ENCODE measurements at places on chromosomes 3 and 15. TPM values are rescaled to one million over a fixed set of nuclear protein-coding genes. Genes with fewer than 3 reads are reported as not detected.

GRCh38 chr3:115862099-115862498 lies 238.8 kb downstream of the GAP43 start:
- no peak overlapping the region for H3K27ac ChIP-seq
- H3K4me3 ChIP-seq: no peak overlapping the region
- no peaks in the 10 kb centered on the region for H3K27me3 ChIP-seq

GRCh38 chr3:108381529-108382140 lies 85.3 kb downstream of the HHLA2 start:
- no peak overlapping the region for H3K27ac ChIP-seq
- H3K36me3 ChIP-seq: no peaks in the 10 kb centered on the region
- H3K4me3 ChIP-seq: no peak overlapping the region
- H3K27me3 ChIP-seq: no peaks in the 10 kb centered on the region
- no peaks in the 10 kb centered on the region for H3K4me1 ChIP-seq
- no peak for DNase-seq

Gene STRC
- total RNA-seq: 1.1 TPM

DNA sequence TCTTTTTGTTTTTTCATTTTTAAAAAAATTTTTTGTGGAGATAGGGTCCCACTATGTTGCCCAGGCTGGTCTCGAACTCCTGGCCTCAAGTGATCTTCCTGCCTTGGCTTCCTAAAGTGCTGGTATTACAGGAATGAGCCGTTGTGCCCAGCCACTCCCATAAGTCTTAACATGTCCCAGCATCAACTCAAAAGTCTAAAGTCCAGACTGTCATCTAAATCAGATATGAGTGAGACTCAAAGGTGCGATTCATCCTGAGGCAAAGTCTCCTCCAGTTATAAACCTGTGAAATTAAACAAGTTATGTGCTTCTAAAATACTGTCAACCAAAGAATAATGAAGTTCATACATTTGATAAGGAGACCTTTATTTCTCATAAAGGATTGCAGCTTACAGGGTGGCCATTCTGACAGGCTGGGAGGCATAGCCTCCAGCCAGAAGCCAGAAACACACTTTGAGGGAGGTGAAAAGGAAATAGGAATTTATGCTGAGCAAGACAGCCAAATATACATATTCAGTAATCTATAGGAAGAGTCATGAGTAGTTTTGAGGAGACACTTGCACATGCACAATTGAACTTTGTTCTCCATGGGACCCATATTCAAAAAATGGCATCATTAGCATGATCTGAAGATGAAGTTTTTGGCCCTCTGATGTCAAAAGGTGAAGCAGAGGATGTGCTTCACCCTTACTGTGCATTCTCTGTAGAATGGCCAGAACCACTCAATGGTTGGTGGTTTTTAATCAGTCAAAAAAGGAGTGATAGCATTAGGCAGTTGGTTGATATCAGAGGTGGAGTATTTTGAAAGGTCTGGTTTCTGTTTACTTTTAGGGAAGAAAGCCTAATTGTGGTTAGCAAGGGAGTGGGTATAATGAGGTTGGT lies 11.0 kb upstream of the ZNF662 start:
- no peaks in the 10 kb centered on the region for H3K36me3 ChIP-seq
- H3K4me1 ChIP-seq: no peaks in the 10 kb centered on the region
- H3K4me3 ChIP-seq: no peak overlapping the region
- H3K27ac ChIP-seq: no peak overlapping the region

DNA sequence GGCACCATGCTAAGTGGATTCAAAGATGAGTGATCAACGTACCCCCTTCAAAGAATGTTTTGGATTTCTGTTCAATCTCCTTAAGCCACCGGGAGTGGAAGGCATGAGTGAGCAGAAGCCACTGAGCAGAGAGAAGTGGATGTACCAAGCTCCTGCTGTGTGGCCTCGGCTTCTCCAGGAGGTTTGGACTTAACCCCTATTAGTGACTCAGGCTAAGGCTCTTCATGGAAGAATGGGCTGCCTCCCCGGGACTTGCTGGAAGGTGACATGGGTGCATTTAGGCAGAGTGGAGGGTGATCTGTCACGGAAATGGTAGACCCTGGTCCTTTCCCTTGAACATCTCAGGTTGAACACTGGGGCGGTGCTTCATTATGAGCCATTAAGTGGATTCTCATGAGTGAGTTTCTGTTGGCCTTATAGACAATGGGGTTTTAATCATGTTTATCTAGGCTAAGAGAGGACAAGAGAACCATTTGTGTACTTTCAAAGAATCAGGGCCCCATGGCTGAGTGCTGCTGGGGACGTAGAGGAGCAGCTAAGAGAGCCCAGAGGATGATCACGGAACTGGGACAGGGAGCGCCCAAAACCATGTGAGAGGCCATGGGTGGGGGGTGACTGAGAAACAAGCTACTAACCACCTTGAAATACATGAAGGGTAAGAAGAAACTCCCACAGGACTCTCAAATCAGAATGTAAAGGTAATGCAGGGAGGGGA lies 62.2 kb downstream of the HES1 start:
- no peaks in the 10 kb centered on the region for H3K27me3 ChIP-seq
- H3K27ac ChIP-seq: no peak overlapping the region
- H3K4me3 ChIP-seq: no peak overlapping the region
- no peaks in the 10 kb centered on the region for H3K4me1 ChIP-seq
- H3K36me3 ChIP-seq: no peaks in the 10 kb centered on the region
- no peak for DNase-seq

GRCh38 chr3:45280232-45280631 lies 54.1 kb upstream of the TMEM158 start:
- H3K4me3 ChIP-seq: no peak overlapping the region
- no peak for DNase-seq
- no peaks in the 10 kb centered on the region for H3K36me3 ChIP-seq
- no peaks in the 10 kb centered on the region for H3K4me1 ChIP-seq

DNA sequence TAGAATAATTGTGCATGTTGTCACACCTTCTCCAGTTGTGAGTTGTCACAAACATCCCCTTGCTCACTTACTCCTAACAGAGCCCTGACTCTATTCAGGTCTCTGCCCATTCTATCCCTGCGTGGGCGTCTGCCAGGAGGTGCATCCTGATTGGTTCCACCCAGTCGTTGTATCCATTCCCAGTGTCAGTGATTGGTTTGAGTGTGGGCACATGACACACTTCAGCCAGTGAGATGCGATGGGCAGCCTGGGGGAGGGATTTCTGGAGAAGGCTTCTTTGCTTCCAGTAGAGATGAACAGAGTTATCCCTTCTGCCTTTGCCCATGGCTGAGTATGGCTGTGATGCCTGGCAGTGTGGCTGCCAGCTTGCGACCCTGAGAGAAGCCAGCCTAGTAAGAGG lies 18.7 kb downstream of the PXYLP1 start:
- no peaks in the 10 kb centered on the region for H3K36me3 ChIP-seq
- DNase-seq: no peak
- H3K27me3 ChIP-seq: no peaks in the 10 kb centered on the region
- peaks cover 13% of the 10 kb centered on the region for H3K4me1 ChIP-seq
- H3K27ac ChIP-seq: no peak overlapping the region

DNA sequence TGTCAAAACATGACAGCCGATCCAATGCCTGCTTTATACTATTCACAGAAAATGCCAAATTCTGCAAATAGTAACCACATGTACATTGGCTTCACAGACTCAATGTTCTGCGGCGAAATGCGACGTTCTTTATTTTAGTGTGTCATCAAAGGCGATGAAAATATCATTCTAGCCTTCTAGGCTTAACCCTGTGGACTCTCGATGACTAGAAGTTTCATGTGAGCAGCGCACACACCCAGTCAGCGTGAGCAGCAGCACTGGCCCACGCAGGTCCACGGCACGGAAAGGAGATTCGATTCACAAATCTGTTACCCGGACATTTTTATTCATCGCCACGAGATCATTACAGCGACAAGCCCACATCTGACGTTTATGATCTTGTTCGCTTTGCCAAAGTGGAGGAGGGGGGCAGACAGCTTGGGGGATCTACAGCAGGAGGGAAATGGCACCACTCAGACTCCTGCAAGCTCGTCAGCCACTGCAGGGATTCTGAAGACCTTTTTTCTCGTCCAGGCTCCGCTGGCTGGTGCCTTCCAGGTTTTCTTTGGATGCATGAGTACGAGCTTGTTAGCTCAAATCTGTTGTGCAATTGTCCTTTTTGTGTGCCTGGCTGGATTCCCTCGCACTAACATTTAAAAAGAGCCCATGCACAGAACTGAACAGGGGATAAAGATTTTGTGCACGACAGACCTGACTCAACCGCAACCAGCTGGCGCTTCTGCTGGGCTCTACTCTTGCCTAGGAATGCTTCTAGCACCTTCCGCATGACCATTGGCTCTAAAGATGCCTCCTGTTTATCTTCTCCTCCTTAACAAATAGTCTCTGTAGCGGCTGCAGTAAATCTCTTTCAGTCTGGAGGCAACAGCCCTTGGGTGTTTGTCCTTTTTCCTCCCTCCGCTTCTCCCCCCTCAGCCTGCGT lies 938.4 kb downstream of the MCTP2 start:
- no peak overlapping the region for H3K27ac ChIP-seq
- DNase-seq: no peak
- peaks cover 21% of the 10 kb centered on the region for H3K4me1 ChIP-seq
- no peak overlapping the region for H3K4me3 ChIP-seq
- H3K27me3 ChIP-seq: no peaks in the 10 kb centered on the region

Gene JMJD7
- total RNA-seq: 1.1 TPM

DNA sequence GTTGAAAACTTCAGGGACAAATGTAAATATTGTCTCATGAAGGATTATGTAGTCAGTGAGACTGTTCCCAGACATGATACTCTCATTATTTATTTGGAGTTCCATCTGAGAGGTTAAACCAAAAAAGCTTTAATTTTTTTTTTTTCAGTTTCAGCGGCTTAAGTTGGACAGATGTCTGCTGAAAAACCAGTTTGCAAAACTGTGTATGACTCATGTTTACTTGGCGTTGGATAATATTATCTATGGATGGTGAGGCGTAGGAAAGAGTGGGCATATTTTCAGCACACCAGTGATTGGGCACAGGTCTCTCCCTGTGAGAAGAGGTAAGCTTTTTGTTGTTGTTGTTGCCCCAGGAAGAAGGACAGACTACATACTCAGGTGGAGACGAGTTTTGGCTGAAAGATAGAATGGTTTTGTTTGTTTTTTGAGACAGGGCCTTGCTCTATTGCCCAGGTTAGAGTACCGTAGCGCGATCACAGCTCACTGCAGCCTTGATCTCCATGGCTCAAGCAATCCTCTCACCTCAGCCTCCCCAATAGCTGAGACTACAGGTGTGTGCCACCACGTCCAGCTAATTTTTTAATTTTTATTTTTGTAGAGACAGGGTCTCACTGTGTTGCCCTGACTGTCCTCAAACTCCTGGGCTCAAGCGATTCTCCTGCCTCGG lies 16.4 kb upstream of the ANXA2 start:
- peaks cover 20% of the 10 kb centered on the region for H3K4me1 ChIP-seq
- H3K36me3 ChIP-seq: no peaks in the 10 kb centered on the region
- no peak overlapping the region for H3K4me3 ChIP-seq
- no peak for DNase-seq

GRCh38 chr3:64667138-64667537 lies 20.7 kb downstream of the ADAMTS9 start:
- no peaks in the 10 kb centered on the region for H3K27me3 ChIP-seq
- peaks cover 26% of the 10 kb centered on the region for H3K4me1 ChIP-seq
- peak overlapping the region; percentile 40 for H3K4me3 ChIP-seq
- DNase-seq: no peak
- H3K36me3 ChIP-seq: no peaks in the 10 kb centered on the region

Gene CEP63
- total RNA-seq: 28.3 TPM

Gene RASGRF1
- not detected for total RNA-seq

DNA sequence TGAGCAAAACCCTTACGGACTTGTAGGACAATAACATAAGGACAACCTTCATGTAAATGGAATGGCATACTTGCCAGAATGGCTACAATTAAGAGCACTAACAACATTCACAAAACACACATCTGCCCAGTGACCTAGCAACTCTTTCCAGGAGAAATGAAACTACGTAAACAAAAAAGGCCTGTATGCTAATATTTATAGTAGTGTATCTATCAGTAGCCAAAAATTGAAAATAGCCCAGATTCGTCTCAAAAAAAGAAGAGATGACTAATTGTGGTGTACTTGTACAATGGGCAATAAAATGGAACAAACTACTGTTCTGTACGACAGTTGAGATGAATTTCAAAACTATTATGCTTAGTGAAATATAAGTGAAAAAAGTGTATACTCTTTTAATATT lies 38.4 kb downstream of the CMC1 start:
- H3K36me3 ChIP-seq: peaks cover 5% of the 10 kb centered on the region
- no peak for DNase-seq
- no peaks in the 10 kb centered on the region for H3K27me3 ChIP-seq
- no peak overlapping the region for H3K4me3 ChIP-seq
- no peak overlapping the region for H3K27ac ChIP-seq

- H3K27me3 ChIP-seq: no peaks in the 10 kb centered on the region
- peak; percentile 40 for DNase-seq
- H3K36me3 ChIP-seq: no peaks in the 10 kb centered on the region
These were observed 69.2 kb upstream of the MFGE8 start for GRCh38 chr15:88982304-88982945.

GRCh38 chr3:135970506-135971116 lies 5.1 kb downstream of the PPP2R3A start:
- peaks cover 42% of the 10 kb centered on the region for H3K4me1 ChIP-seq
- H3K36me3 ChIP-seq: no peaks in the 10 kb centered on the region
- no peak for DNase-seq
- H3K27me3 ChIP-seq: no peaks in the 10 kb centered on the region
- no peak overlapping the region for H3K4me3 ChIP-seq
- H3K27ac ChIP-seq: no peak overlapping the region

DNA sequence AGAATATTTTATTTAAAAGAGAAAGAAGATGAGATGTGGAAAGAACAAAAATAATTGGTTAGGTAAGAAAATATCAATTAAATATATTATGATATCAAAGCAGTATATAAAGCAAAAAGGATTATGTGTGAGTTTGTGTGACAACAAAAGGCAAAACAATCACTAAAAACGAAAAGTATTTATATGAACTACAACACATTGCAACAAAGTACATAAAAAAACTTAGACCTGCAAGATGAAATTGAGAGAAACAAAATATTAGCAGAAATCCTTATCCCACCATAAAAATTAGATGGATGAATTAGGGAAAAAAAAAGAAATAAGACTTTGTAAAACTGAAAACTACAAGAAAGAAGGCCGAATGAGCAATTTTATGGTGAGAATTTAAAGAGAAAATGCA lies 27.3 kb upstream of the IGF1R start:
- no peaks in the 10 kb centered on the region for H3K4me1 ChIP-seq
- peaks cover 5% of the 10 kb centered on the region for H3K27me3 ChIP-seq
- no peak for DNase-seq
- no peak overlapping the region for H3K27ac ChIP-seq

GRCh38 chr15:37394402-37395099 lies 294.2 kb upstream of the MEIS2 start:
- no peaks in the 10 kb centered on the region for H3K27me3 ChIP-seq
- H3K4me1 ChIP-seq: no peaks in the 10 kb centered on the region
- H3K36me3 ChIP-seq: no peaks in the 10 kb centered on the region
- no peak overlapping the region for H3K27ac ChIP-seq
- H3K4me3 ChIP-seq: no peak overlapping the region

- no peaks in the 10 kb centered on the region for H3K4me1 ChIP-seq
- H3K4me3 ChIP-seq: no peak overlapping the region
- H3K27ac ChIP-seq: no peak overlapping the region
- no peaks in the 10 kb centered on the region for H3K36me3 ChIP-seq
These were observed 217.4 kb upstream of the WNT5A start for GRCh38 chr3:55704521-55704920.

- H3K27ac ChIP-seq: no peak overlapping the region
- no peaks in the 10 kb centered on the region for H3K27me3 ChIP-seq
- H3K4me1 ChIP-seq: no peaks in the 10 kb centered on the region
- H3K36me3 ChIP-seq: no peaks in the 10 kb centered on the region
These were observed 148.8 kb downstream of the KCNMB2 start for GRCh38 chr3:178684881-178685590.

GRCh38 chr15:52788099-52788986 lies 1.8 kb downstream of the ONECUT1 start:
- DNase-seq: no peak
- no peak overlapping the region for H3K27ac ChIP-seq
- peaks cover 52% of the 10 kb centered on the region for H3K27me3 ChIP-seq

Measured in thoracic aorta (tissue), 2 donors.